ENCODE measurements at places on chromosomes 4 and X.

- DNase-seq, result no peak
Observed at GRCh38 chr4:182324282-182324681, 81.1 kb downstream of the TENM3 start.

DNA sequence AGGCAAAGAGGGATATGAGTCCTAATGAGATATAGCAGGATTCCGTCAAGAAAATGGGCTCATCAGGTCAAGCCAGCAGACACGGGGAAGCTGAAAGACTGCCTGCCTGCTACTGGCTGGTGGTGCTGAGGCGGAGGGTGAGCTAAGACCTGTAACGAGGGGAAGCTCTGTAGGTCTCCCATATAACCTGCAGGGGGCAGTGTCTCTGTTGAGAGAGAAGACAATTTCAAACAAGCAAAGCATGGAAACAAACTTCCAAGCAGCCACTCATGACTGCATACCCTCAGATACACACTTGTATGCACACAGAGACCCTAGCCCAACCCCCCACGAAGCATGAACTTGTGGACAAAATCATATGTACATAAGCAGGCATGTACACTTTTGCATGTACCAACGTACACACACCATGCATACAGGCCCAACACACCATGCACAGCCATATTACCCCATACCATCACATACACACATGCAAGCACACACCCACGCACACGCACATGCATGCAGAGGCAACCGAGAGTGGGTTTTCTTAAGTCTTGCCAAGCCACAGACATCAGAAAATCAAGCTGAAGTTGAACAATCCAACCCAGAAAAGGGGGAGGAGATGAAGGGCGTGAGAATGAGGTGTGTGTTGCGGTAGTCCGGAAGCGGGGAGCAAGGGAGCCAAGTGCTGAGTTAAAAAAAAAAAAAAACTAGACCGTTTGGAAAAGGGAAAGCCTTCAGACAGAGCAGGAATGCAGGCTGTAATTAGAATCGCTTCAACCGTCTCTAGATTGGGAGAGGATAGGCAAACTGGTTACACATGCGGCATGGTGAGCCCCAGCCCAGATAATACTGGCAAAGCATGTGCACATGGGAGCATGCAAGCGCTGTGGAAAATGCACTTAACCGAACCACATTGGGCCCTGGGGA is 71.0 kb downstream of the PJA1 start:
- peak; percentile 20 for DNase-seq

GRCh38 chr4:70402762-70403161 is 5.0 kb downstream of the OPRPN start:
- DNase-seq, result no peak

GRCh38 chrX:39399387-39399786 is 598.1 kb downstream of the MID1IP1 start:
- DNase-seq, result no peak

- no peak for DNase-seq
Observed at GRCh38 chr4:1626151-1626550, 58.0 kb downstream of the FAM53A start.

- no peak for DNase-seq
Observed at GRCh38 chr4:4985036-4985435, 34.2 kb downstream of the CYTL1 start.

- no peak for DNase-seq
Observed at GRCh38 chr4:82284475-82284857, 89.3 kb downstream of the HNRNPD start.

- peak; percentile 42 for DNase-seq
Observed at GRCh38 chr4:1614854-1615595, 69.1 kb downstream of the FAM53A start.

- no peak for DNase-seq
Observed at GRCh38 chrX:38841750-38842149, 40.5 kb downstream of the MID1IP1 start.

DNA sequence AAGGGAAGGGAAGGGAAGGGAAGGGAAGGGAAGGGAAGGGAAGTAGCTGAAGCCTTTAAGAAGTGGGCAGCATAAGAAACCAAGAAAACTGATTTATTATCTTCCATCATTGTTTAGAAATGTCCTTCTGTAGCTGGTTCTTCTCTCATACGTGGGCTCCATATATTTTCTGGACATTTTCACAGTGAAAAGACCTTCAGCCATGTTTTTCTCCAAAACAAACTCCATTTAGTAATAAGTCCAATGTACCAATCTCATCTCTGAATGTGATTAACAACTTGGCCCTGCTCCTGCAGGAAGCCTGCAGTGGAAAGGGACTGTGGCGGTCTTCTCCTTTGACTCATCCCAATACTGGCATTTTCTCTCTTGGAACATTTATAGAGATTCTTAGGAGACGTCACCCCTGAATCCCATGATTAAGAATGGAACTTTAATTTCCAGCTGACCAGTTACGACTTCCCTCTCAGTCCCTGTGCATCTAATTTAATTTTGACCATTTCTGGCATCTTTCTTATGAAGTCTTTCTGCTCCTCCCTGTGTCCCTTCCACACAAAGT is 96.6 kb upstream of the GUCY1A1 start:
- no peak for DNase-seq

GRCh38 chr4:14768449-14768848 is 233.8 kb upstream of the CPEB2 start:
- no peak for DNase-seq

Measured in CD4-positive, alpha-beta T cell treated with Interferon alpha-2 for 1 hour (primary cell).